ENCODE measurements at places on chromosomes 12 and 14.

DNA sequence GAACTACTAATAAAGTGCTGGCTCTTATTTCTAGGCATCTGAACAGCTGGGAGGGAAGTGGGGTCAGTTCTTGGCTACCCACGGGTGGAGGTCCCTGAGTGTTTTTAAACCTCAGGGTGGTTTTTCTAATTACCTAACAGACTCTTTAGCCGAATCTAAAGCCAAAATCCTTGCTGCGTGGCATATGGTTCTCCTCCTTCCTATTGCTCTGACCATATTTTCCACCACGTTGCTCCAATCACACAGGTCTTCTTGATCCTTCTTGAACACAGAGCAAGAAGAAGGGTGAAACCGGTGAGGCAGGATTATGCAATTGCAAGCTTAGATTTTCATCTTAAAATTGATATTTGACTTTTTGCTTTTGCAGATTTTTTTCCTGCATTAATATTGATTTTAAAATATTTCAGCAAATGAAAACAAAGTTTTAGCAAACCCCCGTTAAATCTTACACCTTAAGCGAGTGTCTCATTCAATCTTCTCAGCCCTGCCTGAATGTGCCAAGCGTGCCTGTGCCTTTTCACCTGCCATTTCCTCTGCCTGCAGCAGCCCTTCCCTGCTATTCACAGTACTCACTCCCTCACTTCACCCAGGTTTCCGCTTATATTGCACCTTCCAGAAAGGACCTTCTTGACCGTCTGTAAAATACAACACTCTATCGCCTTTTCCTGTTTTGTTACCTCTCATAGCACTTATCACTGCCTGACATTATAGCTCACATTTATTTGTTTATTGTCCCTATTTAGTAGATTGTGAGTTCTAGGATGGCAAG lies 506.0 kb downstream of the DIO2 start:
- no peak for DNase-seq

DNA sequence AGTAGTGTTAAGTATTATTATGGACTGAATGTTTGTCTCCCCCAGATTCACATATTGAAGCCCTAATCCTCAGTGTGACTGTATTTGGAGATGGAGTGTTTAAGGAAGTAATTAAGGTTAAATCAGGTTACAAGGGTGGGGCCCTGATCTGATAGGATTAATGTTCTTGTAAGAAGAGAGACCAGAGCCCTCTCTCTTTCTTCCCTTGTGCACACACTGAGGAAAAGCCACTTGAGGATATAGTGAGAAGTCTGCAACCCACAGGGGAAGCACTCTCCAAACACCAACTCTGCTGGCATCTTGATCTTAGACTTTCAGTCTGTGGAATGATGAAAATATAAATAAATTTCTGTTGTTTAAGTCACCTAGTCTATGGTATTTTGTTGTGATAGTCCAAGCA lies 2.2 kb upstream of the KLRG1 start:
- no peak for DNase-seq

- DNase-seq = no peak
These were observed 8.0 kb upstream of the NRXN3 start for GRCh38 chr14:78162202-78162601.

- DNase-seq = no peak
These were observed 151.0 kb downstream of the SLC38A4 start for GRCh38 chr12:46674800-46675199.

DNA sequence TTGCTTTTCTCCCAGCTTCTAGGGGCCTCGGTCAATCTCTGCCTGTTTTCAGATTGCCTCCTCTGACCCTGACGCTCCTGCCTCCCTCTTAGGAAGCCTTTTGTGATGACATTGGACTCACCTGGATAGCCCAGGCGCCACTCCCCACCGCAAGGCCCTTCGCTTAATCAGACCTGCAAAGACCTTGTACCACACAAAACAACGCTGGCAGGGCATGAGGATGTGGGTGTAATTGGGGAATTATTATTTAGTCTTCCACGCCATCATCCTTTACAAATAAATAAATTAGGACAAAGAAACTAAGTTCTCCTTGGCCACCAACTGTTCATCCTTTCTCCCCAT lies 7.7 kb upstream of the VPS37B start:
- DNase-seq = no peak

DNA sequence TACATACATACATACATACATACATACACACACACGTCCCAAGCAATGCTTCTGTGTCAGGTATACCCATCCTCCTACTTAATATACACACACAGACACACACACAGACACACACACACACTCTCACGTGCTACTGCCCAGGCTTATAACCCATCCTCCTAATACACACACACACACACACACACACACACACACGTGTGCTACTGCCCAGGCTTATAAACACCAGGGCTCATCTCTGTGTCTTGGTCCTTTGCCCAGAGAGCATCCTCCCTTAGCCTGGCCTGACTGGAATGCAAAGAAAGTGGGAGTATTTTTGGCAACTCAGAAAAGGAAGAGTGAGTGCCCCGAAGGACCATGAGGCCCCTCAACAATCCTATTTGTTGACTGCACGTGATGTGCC lies 129.0 kb downstream of the RBM19 start:
- no peak for DNase-seq

Measured in stimulated activated CD8-positive, alpha-beta memory T cell treated with anti-CD3 and anti-CD28 coated beads, Interleukin-4, amount 100 ng/mL, for 4 hours (primary cell).